NCI-H2171 (cell line): ENCODE measurements at places on chromosomes 1 and 21.

DNA sequence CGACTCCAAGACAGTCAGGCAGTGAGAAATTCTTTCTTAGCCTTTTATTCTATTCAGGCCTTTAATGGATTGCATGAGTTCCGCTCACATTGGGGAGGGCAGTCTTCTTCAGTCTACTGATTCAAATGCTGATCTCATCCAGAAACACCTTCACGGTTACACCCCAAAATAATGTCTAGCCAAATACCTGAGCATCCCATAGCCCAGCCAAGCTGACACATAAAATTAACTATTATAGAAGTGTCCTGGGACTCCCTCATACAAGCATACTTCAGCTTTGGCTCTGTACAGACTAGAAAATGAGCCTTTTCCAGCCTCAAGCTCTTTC, 3.6 kb upstream of the SLC16A4 start:
- no peak for DNase-seq

DNA sequence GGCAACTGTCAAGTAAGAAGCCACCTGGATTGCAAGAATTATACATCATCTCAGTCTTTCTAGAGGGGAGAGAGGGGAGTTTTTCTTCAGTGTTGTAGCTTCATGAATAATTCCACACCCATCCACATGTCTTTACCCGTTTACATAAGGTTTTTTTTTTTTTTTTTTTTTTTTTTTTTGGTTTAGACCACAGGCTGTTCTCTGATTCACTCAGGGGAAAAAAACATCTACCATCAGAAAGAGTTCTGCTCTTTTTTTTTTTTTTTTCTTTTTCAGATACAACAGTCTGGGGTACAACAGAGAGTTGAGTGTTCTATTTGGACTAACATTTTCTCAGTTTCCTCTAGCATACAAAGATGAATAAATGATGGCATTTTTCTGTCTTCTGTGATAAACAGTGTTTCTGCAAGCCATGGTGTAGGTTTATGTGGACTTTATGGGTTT, 4.9 kb upstream of the KIF14 start:
- DNase-seq: peak; percentile 70

GRCh38 chr21:28410256-28410655, 582.4 kb downstream of the LTN1 start:
- no peak for DNase-seq

DNA sequence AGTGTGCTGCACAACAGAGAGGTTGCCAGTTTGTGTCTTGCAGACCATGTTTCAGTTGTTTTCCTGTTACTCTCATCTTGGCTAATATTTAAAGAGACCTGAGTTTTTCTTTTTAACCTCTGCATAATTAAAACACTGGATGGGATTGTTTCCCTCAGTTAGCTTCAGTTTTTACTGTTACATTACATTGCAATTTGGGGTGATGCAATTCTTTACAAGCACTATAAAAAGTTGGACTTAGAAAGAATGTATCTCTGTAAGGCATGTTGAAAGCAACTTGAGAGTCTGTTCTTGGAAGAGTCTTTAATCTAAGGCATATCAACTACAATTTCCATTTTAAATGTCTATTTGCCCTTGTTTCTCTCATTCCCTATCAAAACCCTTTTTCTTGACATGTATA, 99.1 kb downstream of the DNM3 start:
- no peak for DNase-seq

DNA sequence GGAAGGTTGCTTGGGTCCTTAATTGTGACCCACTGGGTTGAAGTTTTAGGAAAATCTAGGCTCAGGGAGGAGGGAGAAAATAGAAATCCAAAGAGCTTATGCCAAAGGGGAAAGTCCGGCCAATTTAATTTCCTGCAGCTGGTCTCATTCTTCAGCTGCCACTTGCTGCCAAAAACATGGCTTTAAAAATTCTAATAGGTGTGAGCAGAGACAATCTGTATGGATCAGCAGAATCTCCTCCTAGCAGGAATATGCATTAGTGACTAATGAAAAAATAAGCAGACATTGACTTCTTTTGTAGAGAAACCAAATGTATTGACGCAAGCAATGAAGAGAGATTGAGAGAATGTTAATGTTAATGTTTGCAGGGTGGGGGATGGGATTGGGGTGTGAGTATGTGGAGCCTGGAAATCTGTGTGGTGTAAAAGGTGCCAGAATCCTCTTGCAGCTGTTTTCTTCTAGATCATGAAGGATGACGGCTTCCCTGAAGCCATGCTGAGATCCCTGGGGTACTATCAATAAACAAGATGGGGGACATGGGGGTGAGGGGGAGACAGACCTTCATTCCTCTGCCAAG, 35.3 kb downstream of the VWA5B1 start:
- DNase-seq: no peak

GRCh38 chr21:14115646-14116045, 95.1 kb downstream of the LIPI start:
- DNase-seq: no peak

- DNase-seq: no peak
These were observed 4.4 kb downstream of the PIGR start for GRCh38 chr1:206941766-206942418.

GRCh38 chr1:19877181-19877750, 4.9 kb upstream of the OTUD3 start:
- no peak for DNase-seq

DNA sequence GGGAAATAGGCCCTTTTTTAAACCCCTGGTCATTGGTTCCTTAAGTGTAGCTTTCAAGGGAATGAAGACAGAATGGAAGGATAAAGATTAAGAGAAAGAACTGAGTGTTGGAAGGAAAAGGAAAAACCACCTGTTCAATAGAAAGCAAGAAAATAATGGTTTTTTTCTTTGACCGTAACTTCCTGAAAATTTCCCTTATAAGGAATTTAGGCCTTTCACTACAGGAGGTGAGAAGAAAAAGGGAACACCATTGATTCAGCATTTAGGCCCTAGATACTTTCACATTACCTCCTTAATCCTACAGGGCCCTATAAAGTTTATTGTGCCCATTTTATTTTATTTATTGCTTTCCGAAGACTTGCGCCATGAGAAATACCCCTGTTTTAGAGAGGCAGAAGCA, 18.9 kb downstream of the KPNA6 start:
- no peak for DNase-seq

- no peak for DNase-seq
These were observed 1.4 kb downstream of the EVA1C start for GRCh38 chr21:32413697-32414578.

DNA sequence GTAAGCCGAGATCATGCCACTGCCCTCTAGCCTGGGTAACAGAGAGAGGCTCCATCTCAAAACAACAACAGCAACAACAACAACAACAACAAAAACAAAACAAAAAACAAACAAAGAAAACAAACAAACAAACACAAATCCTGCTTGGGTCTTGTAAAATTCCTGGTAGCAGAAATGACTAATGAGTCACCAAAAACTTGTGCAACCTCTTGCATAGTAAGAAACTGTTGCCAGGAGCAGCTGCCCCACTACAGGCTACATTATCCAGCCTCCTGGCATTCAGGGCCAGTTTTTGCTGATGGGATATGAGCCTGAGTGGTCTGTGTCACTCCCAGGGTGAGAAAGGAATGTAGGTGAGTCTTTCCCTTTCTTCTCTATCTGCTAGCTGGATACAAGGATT, 245.4 kb downstream of the TNR start:
- no peak for DNase-seq

GRCh38 chr1:55053265-55053954, 14.1 kb downstream of the PCSK9 start:
- DNase-seq: no peak

DNA sequence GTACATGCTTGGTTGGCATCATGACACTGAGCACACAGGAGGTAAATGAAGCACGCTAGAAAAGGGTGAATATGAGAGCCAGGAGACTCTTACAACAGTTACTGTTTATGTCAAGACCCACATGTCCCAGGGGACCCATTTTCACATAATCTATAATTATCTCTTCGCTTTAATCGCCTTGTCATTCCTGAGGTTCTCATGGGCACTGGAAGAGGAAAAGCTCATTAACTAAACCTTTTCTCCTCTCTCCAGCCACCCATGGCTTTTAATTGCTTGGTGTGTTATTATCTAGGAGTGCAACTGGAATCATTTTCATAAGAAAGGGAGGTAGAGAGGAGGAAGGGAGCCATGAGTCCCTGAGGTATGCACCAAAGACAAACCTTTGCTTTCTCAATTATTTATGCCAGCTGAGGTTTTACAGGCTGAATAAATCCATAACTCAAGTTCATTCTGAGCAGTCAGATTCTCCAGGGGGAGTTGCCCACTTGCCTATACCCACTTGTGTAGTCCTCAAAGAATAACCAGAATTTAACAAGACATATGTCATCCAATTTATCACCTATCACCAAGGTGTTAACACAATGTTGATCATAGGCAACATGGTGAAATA, 77.4 kb downstream of the ACBD6 start:
- DNase-seq: peak; percentile 79

- no peak for DNase-seq
These were observed 2.7 kb upstream of the HDGF start for GRCh38 chr1:156754219-156754618.

GRCh38 chr1:36320291-36320761, 3.1 kb downstream of the EVA1B start:
- no peak for DNase-seq

GRCh38 chr1:181541458-181541857, 58.1 kb downstream of the CACNA1E start:
- no peak for DNase-seq

GRCh38 chr1:204408074-204408507, 3.5 kb downstream of the PPP1R15B start:
- DNase-seq: peak; percentile 45

GRCh38 chr1:59927213-59927612, 640 bp upstream of the CYP2J2 start:
- DNase-seq: peak; percentile 22

GRCh38 chr1:201816309-201816854, 12.6 kb upstream of the IPO9 start:
- no peak for DNase-seq

GRCh38 chr21:41564871-41565274, 56.9 kb upstream of the TMPRSS2 start:
- DNase-seq: no peak

DNA sequence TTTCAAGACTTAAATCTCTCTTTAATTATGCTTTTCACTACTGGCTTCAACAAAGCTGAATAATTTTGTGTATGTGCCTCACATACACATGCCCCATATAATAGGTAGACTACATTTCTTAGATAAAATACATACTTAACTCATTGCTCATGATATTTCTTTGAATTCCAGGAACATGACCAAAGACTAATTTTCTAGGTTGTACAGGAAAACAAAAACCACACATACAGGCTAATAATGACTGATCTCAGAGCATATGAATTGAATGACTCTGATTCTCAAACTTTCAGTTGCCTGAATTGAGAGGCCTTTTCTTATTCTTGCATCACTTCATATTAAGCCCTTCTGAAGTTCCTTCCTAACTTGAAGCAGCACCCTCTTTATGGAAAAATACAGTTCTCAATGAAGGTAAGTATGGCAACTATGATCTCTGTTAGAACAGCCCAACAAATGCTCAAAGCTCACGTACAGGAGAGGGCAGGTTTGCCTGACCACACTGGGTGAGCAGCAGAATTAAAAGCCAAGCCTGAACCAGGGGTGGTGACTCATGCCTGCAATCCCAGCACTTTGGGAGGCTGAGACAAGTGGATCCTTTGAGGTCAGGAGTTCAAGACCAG, 22.6 kb upstream of the UAP1 start:
- no peak for DNase-seq

- DNase-seq: no peak
These were observed 24.8 kb upstream of the AGPAT3 start for GRCh38 chr21:43840259-43840658.

- DNase-seq: no peak
These were observed at the start of gene MATN1 for GRCh38 chr1:30723331-30723755. Gene MATN1, minus strand, starts transcription at chr1:30723585. Its CDS starts 34 bp downstream, at chr1:30723551.

DNA sequence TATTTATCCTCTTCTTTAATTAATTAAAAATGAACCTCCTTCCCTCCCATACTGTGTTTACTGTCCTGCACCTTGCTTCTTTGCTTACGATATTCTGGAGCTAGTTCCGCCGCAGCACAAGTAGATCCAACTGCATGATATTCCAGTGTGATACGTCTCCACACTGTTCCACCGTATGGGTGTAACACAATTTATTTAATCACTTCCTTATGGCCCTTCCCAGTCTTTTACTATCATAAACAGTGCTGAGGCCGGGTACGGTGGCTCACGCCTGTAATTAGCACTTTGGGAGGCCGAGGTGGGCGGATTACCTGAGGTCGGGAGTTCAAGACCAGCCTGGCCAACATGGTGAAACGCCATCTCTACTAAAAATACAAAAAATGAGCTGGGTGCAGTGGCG, 25.7 kb downstream of the CNST start:
- no peak for DNase-seq

- DNase-seq: no peak
These were observed 20.6 kb downstream of the MYOG start for GRCh38 chr1:203065191-203065590.

DNA sequence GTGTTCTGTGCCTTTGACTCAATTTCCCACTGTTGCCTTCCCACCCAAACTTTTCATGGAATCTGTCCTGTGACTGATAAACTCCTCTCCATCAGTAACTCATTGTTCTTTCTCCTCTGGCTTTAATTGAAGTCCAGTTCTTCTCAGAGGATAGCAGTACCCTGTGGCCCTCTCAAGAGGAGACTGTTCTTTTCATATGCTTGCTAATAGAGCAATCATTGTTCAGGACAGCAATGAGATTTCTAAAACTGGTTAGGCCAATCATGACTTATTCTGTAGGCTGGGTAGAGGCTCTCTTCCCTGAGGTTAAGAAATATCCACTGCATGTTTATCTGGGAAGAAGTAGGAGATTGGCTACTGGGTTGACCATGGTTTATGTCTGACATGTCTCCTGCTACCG, 98.8 kb downstream of the CHD1L start:
- no peak for DNase-seq

GRCh38 chr1:215407575-215407974, 159.5 kb upstream of the KCTD3 start:
- DNase-seq: no peak

- no peak for DNase-seq
These were observed 4.0 kb downstream of the CLCA1 start for GRCh38 chr1:86472767-86473166.

GRCh38 chr1:86466109-86466844, 2.5 kb upstream of the CLCA1 start:
- no peak for DNase-seq

DNA sequence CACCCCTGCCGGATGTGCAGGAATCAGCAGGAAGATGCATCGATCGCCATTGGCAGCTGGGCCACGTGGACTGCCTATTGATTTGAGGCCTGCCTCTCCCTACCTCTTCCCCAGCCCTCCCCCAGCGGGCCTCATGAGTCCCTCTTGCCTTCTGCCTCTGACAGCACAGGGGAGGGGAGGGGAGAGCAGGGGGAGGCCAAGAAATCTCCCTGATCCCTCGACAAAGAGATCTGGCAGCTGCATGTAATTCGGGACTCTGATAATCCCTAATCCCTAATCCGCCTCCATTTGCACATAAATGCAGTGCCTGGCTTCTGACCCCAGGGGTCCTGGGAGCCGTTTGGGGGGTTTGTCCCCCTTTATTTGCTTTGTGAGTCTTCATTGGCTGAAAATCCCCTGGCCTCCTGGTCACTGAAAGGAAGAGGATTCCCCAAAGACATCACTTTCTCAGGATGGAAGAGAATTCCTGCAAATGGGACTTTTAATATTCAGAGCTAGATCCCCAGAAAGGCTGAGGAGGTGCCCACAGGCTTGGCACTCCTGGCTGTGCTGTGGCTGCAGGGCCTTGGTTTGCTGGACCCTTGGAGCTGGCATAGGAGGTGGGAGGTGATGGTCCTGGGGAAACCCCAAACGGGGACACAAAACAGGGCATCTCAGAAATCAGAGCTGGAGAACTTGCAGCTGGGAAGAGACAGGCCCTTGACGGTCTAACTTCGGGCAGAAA, 239.4 kb upstream of the POU3F1 start:
- DNase-seq: no peak
